ENCODE measurements at places on chromosomes 12 and 14. TPM values are rescaled to one million over a fixed set of nuclear protein-coding genes. Genes with fewer than 3 reads are reported as not detected.

The AICDA gene
- total RNA-seq: not detected

The ADAMTS20 gene
- 1.6 TPM for total RNA-seq

The TMTC3 gene
- 11.4 TPM for total RNA-seq

The DCAF4 gene
- 55.8 TPM for total RNA-seq

The FBLN5 gene
- total RNA-seq: 0.58 TPM

The GPR84 gene
- total RNA-seq: not detected

The HIF1A gene
- total RNA-seq: 266 TPM

The FBRSL1 gene
- 62.3 TPM for total RNA-seq

The KRT86 gene
- total RNA-seq: 1.2 TPM

The FOXM1 gene
- total RNA-seq: 88.6 TPM

The NEK9 gene
- 44.5 TPM for total RNA-seq

The GPHB5 gene
- total RNA-seq: not detected

The GALNT16 gene
- total RNA-seq: 0.33 TPM

The CACNA1C gene
- total RNA-seq: not detected

The FIGNL2 gene
- not detected for total RNA-seq

The SLCO1C1 gene
- total RNA-seq: not detected

The TEX52 gene
- not detected for total RNA-seq

The STAT2 gene
- 68.8 TPM for total RNA-seq

The VWF gene
- not detected for total RNA-seq

The NEUROD4 gene
- not detected for total RNA-seq

The ERBB3 gene
- total RNA-seq: 40.6 TPM

The NINJ2 gene
- not detected for total RNA-seq

The RDH16 gene
- total RNA-seq: 0.86 TPM

The PGF gene
- total RNA-seq: 0.26 TPM

The ARL1 gene
- 107 TPM for total RNA-seq

The TEX22 gene
- total RNA-seq: 0.40 TPM

The ADAM21 gene
- 0.80 TPM for total RNA-seq

The GUCY2C gene
- not detected for total RNA-seq

The CPNE6 gene
- total RNA-seq: not detected

The PSMC6 gene
- total RNA-seq: 232 TPM

The C12orf75 gene
- 160 TPM for total RNA-seq

The ZNF385A gene
- 1.8 TPM for total RNA-seq
